ENCODE measurements at places on chromosomes 3 and 15.
A peak's percentile ranks its signal among the peaks of the same experiment; 100 is the strongest.

- DNase-seq: no peak
Measured at GRCh38 chr3:28586325-28586724, 237.7 kb upstream of the AZI2 start.

DNA sequence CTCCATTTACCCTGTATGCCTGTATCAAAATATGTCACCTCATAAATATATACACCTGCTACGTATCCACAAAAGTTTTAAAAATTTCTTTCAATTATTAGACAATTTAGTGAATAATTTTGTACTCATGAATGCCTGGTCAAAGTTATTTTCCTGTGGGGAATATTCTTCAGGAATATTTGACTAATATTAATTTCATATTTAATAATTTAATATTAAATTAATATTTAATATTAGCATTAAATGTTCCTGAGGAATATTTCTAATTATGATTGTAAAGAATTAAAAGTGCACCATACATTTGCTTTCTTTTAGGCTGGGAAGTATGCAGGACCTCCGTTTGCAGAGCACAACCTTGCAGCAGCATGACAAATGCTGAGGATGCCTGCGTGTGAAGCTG, 422.7 kb downstream of the C3orf38 start:
- DNase-seq: no peak

DNA sequence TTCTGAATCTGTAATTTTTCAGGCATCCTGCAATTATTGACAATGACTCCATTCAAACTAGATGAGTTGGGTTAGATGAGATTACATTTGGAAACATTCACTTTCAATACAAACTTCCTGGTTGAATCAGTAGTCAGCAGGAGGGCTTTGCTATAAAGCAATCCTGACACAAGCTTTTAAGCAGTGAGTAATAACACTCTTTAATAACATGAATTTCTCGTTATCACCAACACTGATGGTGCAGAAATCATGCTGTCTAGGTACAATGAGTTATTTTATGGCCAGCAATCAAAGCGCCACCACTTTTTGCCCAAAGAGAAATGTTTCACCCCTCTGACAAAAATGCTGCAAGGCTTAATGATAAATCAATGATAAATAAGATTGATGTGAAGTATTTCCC, 474.8 kb upstream of the CNTN4 start:
- DNase-seq: no peak

GRCh38 chr15:85329561-85330422, 50.6 kb upstream of the AKAP13 start:
- DNase-seq: no peak

DNA sequence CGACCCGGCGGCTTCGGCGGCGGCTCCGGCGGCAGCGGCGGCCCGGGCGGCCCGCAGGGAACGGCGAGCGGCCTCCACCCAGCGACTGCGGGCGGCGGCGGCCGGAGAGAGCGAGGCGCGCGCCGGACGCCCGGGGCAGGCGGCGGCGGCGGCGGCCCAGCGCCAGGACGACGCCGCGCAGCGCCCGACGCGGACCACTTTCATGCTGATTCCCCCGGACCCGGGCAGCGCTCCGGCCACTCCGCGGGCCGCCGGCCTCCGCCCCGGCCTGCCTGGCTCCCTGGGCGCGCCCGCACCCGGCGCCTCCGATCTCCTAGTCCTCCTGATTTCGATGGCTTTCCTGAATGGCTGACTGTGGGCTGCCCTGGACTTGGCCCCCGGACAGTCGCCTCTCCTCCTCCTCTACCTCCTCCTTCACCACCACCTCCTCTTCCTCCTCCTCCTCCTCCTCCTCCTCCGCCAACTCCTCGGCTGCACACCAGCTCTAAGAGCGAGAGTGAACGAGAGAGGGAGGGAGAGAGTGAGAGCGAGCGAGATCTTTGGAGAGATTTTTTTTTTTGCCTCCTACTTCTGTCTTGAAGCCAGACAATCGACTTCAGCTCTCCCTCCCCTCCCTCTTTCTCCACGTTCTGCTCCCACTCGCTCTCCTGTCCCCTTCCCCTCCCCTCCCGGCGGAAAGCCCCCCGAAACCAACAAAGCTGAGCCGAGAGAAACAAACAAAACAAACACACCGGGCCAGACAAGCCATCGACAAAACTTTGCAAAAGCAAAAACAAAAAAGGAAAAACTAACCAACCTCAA, 844 bp downstream of the NR2F2 start:
- no peak for DNase-seq

GRCh38 chr3:195718477-195718984, 2.2 kb upstream of the MUC20 start:
- no peak for DNase-seq

DNA sequence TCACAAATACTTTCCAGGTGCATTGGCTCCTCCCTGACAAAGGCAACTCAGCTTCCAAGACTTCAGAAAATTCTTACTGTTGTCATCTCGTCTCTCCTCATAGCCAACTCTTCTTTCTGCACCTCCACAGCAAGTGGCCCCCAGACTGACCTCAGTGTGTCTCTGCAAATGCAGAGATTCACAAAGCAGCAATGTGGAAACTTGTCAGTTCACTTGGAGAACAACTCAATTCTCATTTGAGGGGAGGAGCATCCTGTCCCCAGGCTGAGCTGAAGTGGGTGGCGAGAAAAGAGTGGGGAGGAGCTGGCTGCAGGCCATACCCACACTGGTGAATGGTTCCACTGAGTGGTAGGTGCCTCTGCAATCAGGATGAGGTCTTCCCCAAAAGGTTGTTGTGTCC, 248.7 kb upstream of the IL12A start:
- DNase-seq: no peak

- no peak for DNase-seq
Measured at GRCh38 chr15:79140846-79141570, 50.4 kb upstream of the RASGRF1 start.

- DNase-seq: no peak
Measured at GRCh38 chr3:35946854-35947515, 307.7 kb downstream of the ARPP21 start.

- DNase-seq: no peak
Measured at GRCh38 chr3:96449803-96450202, 364.6 kb upstream of the EPHA6 start.

- DNase-seq: no peak
Measured at GRCh38 chr3:14640157-14640562, 11.4 kb upstream of the CCDC174 start.

GRCh38 chr3:158248261-158248660, 138.4 kb downstream of the RSRC1 start:
- no peak for DNase-seq

DNA sequence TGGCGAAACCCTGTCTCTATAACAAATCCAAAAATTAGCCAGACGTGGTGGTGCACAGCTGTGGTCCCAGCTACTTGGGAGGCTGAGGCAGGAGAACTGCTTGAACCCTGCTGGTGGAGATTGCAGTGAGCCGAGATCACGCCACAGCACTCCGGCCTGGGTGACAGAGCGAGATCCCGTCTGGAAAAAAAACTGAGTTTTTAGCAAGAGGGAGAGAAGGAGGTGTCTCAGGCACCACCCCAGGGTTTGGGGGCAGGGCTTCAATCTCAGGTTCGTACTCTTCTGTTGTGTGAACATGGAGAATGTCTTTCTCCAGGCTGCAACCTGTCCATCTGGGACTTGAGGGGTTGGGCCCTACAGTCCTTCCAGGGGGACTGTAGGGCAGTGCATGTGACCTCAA, 2.7 kb downstream of the CHRNA3 start:
- no peak for DNase-seq

GRCh38 chr15:71747128-71748083, 62.9 kb upstream of the NR2E3 start:
- DNase-seq: no peak

GRCh38 chr3:78398401-78398800, 1358.5 kb downstream of the ROBO2 start:
- DNase-seq: no peak

DNA sequence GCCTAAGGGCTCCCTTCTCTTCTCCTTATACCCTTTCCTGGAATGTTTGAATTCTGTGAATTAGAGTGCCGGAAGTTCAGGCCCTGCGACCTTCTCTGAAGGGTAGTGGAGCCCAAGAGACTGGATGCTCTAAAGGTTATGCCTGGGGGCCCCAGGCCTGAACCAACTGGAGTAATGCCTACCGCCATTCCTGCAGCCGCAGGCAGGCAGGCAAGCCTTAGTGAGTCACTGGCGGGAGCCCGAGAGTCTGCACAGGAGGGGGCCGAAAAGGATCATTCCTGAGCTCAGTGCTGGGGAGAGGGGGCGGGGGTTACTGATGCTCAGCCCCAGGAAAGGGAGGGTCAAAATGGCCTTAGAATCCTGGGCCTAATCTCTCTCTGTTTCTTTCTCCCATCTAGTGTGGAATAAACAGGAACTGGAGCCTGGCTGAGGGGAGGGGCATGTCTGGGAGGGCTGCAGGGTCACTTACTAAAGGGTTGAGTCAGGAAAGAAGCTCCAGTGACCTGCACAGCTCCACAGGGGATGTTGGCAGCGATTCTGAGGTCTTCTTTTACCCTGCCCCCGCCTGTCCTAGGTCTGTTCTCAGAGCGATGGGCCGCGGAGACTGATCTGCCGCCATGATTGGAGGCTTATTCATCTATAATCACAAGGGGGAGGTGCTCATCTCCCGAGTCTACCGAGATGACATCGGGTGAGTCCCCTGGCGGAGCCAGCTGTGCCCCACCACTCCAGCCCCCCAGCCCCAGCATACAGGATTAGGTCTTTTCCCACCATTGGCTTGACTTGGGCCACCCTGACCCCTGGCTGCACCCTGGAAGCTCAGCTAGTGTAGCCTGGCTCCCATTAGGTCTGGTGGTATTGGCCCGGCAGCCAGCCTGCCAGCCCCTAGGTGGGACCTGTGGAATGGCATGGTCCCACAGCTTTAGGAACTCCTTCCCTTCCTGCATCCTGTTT, 2.0 kb downstream of the AP2M1 start:
- peak; percentile 77 for DNase-seq

- DNase-seq: no peak
Measured at GRCh38 chr15:88656760-88657221, 18.0 kb downstream of the ISG20 start.

DNA sequence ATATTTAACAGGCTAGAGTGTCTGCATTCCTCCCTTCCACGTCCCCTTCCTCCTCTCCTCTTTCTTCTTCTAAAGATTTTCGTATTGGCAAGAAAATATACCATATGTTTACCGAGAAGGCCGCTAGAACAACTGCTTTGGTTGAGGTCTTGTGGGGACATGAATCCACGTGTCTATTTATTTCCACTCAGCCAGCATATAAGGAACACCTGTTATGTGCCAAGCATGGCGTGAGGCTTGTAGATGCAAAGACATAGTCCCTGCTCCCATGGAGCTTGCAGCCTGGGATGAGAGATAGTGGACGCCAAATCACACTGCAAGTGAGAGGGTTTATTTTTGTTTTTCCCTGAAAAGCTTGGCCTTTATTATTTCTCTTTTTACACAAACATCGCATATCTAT, 57.1 kb downstream of the SLC7A14 start:
- DNase-seq: no peak

DNA sequence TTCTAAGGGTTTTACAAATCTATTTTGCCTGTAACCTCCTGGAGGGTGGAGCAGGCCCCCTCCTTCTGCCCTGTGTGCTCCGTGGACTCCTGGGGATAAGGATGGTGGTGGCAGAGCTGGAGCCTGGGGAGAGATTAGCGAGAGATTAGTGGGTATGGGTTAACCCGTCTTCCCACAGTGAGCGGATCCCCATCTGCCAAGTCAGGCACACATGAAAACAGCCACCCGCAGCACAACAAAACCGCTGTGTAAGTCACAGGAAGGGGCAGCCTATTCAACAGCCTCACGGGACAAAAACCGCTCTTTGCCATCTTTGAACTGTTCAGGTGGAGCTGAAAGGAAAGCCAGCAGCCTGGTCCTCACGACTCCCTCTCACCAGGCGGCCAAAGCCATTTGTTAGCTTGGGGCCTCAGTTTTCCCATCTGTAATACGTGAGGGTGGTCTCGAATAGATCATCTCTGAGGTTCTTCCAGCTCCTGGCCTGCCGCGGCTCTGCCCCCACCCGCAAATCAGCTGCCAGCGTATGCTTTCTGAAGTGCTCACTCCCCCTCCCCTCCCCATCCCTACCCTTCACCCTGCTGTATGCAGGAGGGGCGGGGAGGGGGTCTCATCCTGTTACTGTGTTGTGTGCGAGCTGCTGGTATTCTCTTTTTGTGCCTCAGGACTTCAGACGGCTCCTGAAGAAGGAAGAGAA, 43.6 kb downstream of the PDIA5 start:
- DNase-seq: no peak

- peak; percentile 65 for DNase-seq
Measured at GRCh38 chr3:106482451-106482850, 613.6 kb upstream of the CBLB start.

DNA sequence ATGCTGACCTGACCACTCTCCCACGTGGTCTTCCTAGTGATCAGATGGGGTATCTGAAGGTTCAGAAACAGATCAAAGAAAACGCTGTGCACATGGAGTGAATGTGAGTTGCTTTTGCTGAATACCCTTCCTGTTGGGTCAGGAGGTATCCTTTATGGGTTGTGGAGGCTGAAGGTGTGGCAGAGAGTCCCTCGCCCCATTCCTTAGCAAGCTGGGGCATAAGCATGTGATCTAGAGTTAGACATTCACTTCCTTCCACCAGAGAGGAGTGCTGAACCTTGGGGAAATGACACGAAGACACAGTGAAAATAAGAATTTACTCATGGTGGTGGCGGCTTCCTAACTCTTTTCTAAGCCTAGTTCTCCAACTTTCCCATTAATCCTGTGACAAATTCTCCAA, 27.8 kb upstream of the SPTBN5 start:
- no peak for DNase-seq

DNA sequence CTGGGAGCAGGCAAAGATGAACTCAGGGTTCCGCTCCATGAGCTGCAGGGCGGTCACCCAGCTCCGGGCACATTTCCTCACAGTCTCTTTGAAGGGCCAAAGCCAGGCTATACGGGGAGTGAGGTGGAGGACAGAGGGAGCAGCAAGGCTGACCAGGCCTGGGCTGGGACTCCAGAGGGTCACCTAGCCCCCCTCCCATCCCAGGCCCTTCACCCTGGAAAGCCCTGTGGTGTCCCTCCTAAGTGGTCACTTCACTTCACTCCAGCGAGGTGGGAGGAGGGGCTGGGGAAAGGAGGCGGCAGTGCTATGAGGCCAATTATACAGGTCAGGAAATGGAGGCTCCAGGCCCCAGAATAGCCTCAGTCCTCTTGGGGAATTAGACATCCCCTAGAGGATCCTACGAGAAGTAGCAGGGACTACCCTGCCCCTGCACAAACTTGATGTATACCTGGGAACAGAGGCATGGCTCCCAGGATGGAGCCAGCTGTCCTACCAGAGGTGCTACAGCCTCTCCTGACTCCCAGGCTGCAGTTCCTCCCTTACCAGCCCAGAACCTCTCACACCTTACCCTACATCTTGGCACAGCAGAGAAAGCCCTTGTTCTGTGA, 5.7 kb downstream of the MAN2C1 start:
- no peak for DNase-seq

Data from AG04449 (cell line).